AG10803 (cell line): ENCODE measurements at places on chromosomes 1 and 21.

DNA sequence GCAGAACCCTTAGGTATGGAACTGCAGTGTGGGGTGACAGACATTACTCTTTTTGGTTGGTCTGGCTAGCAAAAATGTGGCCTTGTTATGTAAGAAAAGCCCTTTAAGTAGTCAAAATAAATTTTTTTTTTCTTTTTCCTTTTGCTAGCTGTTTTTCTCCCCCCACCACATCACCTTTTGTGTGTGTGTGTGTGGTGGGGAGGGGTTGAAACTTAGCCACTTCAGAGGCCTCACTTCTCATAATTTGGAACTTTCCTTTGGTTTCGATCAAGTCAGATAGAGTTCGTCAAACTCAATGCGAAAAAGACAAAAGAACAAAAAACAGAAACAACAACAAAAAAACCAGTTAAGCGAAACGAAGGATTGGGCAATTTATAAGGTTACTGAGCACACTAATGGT, 1.9 kb upstream of the PRMT2 start:
- no peak for DNase-seq

DNA sequence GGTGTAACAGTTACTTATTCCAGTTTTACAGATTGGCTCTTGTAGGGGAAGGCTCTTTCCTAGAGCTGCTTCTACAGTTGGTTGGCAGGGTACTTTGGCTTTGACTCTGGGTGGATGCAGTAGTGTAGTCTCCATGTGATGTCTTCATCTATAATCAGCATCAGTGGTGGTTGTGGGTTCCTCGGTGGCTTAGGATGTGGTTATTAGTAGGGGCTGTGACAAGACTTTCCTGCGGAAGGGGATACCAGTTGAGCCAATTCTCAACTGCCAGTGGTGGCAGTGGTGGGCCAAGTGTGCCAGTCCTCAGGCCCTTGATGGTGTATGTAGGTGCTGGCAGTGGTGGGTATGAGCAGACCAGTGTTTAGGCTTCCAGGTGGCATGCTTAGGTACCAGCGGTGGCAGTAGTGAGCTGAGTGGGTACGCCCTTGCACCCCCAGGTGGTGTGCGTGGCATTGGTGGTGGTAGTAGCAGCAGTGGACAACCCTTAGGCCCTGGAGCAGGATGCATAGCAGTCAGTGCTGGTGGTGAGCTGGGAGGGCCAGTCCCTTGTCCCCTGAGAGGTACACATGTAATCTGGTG, 27.2 kb upstream of the KLF18 start:
- no peak for DNase-seq

DNA sequence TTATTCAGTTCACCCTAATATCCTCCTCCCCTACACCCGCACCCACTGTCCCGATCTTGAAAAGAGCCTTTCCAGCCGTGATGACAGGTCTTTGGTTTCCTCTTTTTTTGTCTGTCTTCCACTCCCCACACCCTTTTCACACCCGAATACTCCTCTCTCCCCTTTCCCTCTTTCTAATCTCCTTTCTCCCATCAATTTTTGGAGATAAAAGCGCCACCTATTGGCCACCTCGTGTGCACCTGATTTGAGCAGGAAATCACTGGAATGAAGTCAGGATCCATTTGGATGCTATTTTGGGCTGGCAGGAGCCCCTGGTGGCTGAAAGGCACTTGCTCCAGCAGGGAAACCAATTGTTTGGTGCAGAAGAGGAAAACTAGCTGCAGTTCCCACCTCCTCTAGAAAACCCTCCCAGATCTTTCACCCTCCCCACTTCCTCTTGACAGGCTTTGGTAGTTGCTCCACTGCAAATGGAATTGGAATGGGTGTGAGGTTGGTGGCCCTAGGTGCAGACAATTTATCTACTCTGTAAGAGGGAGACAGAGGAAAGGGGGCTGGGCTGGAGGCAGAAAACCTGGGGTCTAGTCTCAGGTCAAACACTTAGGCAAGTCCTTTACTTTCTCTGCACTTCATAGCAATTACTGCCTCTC, 8.4 kb downstream of the FOXE3 start:
- peak; percentile 61 for DNase-seq

- DNase-seq = no peak
Measured at GRCh38 chr1:209586221-209586740, 2.8 kb downstream of the CAMK1G start.

DNA sequence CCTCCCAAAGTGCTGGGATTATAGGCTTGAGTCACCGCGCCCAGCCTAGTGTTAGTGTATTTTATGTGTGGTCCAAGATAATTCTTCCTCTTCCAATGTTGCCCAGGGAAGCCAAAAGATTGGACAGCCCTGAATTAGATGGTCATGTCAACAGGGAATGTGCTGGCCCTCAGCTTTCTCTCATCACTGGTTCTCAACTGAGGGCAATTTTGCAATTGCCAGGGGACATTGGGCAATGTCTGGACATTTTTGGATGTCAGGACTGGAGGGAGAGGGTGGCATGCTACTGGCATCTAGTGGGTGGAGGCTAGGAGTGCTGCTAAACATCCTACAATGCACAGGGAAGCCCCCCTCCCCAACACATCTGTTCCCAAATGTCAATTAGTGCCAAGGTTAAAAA, 95.0 kb downstream of the LAMC2 start:
- DNase-seq = peak; percentile 94

GRCh38 chr1:2801535-2802291, at the start of gene TTC34:
TTC34 (minus strand) TSS chr1:2801693; CDS start chr1:2800827, 866 bp downstream.
- DNase-seq = no peak

- no peak for DNase-seq
Measured at GRCh38 chr1:179798864-179799516, 55.9 kb downstream of the FAM163A start.

- no peak for DNase-seq
Measured at GRCh38 chr1:53699981-53700380, 39.0 kb downstream of the GLIS1 start.

DNA sequence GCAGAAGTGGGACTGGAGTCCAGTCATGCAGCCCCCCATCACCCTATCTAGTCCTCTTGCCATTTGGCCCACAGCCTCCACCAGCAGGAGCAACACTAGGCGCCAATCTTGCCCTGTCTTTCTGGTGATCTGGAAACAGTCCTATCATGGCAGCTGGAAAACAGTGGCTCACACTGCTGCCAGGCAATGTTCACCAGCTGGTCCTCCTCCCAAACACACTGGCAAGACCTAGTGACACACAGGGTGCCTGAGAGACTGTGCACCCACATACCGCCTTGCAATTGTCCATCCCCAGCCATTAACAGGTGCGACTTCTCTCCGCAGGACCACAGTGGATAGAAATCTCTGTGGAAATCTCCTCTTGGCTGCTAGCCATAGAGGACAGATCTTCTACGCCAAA, 105.5 kb downstream of the HIVEP3 start:
- no peak for DNase-seq

GRCh38 chr1:172582889-172583288, 49.9 kb downstream of the SUCO start:
- no peak for DNase-seq

- no peak for DNase-seq
Measured at GRCh38 chr1:160520999-160521398, 2.1 kb downstream of the SLAMF6 start.

- DNase-seq = no peak
Measured at GRCh38 chr1:36613721-36614120, 131.0 kb upstream of the CSF3R start.

DNA sequence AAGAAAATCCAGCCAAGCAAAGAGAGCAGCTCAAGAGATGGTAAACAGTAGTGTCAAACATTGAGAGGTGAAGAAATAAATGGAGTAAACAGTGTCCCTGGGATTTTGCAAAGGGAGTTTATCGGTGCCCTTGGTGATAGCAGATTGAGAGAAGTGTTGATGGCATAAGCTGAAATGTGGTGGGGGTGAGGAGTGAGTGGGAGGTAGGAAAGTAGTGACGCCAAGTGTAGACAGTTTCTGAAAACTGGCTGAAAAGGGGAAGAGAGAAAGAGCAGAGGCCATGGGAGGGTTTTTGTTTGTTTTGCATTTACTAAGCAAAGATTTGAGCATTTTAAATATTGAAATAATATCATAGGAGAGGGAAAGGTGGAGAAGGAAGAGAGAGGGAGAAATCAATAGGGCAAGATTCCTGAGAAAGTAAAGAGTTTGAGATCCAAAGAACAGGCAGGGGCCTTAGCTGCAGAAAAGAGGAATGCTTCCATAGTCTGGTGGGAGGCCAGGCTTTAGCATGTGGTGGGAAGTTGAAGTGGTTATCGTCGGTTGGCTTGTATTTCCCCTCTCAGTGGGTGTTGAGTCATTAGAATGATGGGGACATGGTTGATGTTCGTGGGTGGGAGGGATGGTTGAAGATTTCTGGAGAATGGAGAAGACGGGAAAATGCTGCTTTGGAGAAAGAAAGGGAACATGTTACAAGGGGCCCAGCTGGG, 26.8 kb upstream of the RASAL2 start:
- DNase-seq = no peak
